H7 (cell line): ENCODE measurements at places on chromosomes 11 and 22. TPM values are rescaled to one million over a fixed set of nuclear protein-coding genes. Genes with fewer than 3 reads are reported as not detected.

DNA sequence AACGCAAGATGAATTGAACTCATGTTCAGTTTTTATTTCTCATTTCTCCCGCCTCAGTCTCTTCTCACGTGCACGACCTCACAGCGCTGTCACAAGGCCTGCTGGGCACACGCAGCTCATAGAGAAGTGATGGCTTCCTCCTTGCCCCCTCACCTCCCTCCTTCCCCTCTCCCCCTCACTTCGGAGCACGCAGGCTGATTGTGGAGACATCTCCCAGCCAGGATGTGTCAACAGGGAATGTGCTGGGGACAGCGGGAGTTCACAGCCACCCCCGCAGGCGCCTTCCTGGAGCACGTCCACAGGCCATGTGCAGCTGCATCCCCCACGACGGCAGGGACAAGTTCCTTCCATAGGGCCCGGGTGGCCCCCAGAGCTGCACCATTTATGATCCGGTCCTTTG lies 29.1 kb upstream of the KRTAP5-6 start:
- peak; percentile 53 for DNase-seq

The TSSK2 gene
- not detected in 2 replicates for total RNA-seq

GRCh38 chr11:134474070-134474860 lies 62.2 kb upstream of the B3GAT1 start:
- DNase-seq, result no peak

The PANX3 gene
- total RNA-seq, result not detected in 2 replicates
